ENCODE measurements at places on chromosomes 5 and 9.

GRCh38 chr9:2859776-2860379, 16.0 kb upstream of the PUM3 start:
- DNase-seq: peak; percentile 19

DNA sequence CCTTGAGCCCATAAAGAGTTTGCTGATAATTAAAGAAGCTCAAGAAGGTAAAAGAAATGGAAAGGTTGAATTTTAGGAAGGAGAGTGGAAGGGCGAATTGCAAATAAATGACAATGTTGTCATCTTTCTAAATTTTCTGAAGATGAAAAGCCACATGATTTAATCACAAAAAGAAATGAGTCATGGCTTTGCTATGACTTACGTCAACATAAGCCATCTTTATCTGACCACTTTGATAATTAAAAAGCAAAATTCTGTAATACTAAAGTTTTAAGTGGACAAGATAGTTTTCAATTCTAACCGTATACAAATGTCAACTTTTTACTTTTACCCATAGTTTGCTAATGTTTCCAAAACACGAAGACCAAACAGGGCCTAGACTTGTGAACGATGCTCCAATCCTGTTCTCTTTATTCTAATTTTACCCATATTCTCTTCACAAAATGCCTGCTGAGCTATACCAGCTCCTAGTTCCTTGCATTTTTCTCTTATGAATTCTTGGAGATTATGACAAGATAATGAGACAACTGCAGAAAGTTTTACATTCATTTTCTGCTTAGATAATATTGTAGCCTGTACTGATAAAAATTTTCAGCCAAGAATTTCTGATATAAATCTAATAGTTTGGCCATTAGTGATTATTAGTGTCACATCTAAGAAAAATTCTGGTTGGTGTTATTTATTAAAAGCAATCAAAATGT, 21.8 kb upstream of the PRUNE2 start:
- no peak for DNase-seq

DNA sequence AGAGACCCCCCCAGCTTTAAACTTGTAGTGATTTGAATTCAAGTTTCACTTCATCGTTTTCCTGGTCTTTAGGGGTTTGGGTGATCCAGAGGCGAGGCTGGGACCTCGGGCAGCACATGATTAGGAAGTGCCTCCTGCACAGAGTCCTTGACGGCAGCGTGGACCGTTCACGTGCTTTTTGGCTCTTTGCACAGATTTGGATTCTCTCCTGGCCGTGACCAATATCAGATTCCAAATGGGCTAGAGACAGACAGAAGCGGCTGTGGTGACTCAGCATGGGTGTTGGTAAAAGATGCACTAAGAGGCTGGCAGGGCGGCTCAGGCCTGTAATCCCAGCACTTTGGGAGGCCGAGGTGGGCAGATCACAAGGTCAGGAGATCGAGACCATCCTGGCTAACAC, 117.2 kb upstream of the CACNA1B start:
- no peak for DNase-seq

- DNase-seq: no peak
These were observed 22.0 kb upstream of the TIFAB start for GRCh38 chr5:135473956-135474670.

DNA sequence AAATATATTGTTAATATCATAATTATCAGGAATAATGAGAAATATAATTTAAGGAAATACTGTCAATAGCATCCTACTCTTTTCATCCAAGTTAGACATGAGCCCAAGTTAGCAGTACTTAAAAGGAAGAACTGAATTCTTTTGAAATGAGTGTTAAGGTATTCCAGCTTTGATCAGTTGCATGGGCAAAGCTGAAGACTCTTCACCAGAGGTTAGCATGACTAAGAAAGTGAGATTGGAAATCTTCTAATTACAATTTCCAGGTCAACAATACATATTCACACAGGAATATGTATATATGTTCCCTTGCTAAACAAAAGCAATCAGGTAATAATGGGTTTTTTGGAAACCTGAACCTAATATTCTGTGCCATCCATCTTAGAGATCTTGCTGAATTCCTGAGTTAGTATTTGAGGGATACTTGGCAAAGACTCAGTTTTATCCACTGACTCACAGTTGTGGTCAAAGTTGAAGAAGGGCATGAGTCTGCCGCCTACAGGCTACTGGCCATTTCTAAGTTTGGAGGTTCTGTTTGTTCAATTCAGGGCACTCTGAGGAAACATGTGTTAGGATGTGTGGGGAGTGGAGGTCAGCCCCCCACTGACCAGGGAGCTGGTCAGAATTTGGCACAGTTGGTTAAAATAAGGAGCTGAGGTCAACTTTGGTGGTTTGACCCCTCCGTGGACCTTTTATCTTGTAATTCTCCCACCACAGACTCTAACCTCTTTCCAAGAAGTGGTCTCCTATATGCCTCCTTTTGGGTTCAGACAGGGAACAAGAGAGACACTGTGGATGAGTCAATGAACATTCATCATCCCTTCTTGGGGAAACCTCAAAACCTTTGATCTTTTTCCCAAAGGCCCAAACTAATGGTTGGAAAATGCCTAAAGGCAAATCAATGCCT, 118.3 kb downstream of the PIK3R1 start:
- DNase-seq: no peak

DNA sequence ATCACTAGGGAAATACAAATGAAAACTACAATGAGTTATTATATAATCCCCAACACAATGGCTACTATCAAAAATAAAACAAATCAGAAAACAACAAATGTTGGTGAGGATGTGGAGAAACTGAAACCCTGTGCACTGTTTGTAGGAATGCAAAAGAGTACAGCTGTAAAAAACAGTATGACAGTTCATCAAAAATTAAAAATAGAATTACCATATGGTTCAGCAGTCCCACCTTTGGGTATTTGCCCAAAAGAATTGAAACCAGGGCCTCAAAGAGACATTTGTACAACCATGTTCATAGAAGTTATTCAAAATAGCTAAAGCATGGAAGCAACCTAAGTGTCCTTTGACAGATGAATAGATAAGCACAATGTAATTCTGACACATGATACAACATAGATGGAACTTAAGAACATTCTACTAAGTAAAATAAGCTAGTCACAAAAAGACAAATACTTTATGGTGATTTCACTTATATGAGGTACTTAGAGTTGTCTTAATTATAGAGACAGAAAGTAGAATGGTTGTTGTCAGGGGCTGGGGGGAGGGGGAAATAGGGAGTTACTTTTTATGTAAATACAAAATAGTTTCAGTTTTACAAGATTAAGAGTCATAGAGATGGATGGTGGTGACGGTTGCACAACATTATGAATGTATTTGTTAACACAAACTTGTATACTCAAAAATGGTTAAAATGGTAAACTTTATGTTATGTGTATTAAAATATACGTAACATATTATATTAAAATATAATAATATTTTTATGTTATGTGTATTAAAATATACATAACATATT, 102.8 kb downstream of the KCTD16 start:
- no peak for DNase-seq

DNA sequence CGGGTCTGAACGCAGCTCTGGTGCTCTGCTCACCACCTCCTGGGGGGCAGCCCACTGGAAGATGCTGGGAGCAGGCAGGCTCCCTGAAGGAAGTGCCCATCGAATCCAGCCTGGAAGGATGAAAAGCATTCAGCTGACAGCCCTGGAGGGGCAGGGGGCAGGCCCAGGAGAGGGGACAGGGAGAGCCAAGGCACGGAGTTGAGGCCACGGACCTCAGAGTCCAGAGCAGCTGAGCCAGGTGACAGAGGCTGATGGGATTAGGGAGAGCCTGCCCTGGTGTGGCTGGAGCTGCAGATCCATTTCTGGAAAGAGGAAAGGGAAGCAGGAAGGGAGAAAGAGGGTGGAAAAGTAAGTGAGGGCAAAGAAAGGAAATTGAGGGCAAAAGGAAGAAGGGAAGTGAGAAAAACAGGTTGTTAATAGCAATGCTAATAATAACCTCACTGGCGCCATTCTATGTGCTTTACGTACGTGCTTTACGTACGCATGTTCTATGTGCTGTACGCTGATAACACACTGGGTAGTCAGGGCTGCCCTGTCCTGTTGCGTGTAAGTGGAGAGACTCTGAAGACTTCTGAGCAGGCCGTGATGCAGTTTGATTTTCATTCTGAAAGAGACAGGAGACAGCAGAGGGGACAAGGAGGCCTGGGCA, 52.6 kb downstream of the LMX1B start:
- DNase-seq: no peak

DNA sequence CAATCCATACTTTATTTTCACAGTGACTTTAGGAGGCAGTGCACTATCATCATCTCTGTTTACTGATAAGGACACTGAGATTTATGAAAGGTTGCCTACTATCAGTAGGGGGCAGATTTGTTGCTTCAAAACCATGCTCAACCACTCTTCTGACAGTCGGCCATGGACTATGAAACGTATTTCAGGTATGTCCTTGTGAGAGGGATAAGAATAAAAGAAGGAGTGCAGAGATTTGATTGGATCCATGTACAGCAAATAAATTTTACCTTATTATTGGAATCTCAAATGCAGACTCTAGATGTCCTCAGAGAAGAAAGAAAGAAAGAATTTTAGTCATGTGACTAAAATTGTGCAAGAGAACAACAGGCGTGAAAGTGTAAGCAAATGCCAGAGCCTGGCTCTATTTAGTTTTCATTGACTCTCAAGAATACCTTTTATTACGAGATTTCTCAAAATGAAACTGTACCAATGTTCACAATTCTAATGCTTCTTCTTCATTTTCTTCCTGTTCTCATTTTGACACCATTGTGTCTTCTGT, 296.6 kb upstream of the RASA1 start:
- DNase-seq: no peak

GRCh38 chr9:27487927-27488326, 36.2 kb upstream of the IFNK start:
- no peak for DNase-seq

DNA sequence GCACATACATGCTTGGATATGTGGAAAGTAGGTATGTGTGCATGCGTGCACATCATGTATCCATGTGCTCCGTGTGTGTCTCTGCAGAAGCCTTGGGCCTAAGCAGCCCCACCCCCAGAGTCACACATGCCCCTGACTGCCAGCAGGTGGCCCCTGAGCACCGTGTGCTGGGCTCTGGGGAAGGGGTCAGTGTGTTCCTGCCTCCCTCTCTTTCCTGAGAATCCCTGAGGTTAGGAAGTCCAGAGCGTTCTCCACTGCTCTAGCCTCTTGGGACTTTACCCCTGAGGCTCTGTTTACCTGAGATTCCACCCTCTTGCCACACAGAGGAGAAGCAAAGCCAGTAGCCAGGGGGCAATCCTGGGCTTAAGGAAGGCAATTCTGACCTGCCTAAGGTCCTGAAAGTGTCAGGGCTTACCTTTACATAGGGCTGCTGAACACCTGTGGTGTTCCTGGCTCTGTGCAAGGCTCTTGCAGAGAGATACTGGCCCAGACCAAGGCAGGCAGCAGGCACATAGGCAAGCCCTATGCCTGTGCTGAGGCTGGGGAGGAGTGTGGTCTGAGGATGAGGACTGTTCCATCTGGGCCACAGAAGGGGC, 207.3 kb downstream of the TMEM38B start:
- DNase-seq: no peak

- no peak for DNase-seq
These were observed 108.5 kb upstream of the OTULINL start for GRCh38 chr5:14472986-14473567.

DNA sequence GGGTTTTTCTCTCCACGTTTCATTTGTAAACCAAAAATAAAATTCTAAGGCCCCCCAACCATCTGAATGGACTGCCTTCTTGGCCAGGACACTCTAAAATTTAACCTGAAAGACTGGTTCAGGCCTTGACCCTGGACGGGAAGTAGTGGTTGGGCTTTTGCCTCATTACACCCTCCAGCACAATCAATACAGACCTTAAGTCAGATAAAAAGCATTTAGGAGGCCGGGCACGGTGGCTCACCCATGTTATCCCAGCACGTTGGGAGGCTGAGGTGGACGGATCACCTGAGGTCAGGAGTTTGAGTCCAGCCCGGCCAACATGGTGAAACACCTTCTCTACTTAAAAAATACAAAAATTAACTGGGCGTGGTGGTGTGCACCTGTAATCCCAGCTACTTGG, 91.6 kb upstream of the PPP1R26 start:
- no peak for DNase-seq

DNA sequence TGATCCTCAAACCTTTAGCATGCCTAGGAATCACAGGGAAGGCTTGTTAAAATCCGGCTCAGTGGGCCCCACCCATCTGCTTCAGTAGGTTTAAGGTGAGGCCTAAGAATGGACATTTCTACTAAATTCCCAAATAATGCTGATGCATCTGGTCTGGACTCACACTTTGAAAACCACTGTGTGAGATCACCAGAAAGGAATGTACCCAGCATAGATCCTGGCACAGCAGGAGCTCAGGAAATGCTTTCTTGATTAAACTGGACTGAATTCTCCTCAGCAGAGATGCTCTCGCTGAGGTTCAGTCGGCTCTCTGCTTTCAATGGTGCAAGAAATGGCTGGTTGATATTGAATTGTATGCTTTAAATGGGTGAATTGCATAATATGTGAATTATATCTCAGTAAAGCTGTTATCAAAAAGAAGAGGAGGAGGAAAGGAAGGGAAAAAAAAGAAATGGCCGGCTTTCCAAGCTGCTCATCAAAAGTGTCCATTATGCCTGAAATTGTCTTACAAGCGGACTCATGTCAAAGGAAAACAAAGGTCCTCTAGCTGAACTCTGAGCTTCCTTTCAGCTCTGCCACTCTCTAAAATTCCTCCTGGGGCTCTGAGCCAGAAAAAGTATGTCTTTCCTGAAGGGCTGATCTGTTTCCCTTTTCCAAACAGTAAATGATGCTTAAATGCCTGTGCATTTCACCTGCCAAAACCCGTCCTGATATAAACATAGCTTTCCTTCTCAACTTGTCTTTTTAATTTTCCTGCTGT, 77.6 kb upstream of the SAP30L start:
- no peak for DNase-seq

DNA sequence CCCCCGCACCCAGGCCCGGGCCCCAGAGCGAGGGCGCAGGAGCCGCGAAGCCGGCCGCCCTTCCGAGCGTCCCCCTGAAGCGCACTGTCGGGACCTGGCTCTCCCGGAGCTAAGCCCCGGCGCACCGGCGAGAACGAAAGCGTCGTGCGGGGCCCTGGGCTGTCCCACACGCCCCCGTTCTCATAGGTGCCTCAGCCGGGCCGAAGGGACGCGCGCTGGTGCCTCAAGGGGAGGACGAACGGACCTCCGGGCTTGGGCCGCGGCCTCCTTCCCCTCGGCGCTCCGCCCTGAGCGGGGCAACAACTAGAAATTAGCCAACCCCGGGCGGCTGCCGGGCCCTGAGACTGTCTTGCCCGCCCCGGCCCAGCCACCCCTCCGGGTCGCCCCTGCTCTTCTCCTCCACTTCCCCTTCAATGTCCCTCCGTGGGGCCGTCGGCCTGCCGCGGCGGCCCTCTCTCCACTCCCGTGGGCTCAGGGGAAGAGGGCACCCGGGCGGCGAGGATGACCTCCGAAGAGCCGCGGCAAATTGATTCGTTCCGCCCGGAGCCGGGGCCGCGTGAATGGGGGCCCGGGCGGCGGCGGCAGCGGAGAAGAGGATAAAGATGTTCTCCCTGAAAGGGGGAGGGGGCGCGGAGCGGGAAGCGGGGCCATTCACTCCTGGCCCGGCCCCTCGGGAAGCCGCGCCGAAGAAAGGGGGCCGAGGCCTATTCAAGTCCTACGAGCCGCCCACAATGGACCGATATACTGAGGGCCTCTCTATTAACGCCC, 3.5 kb upstream of the PRDM12 start:
- DNase-seq: no peak

All from stimulated activated CD8-positive, alpha-beta memory T cell treated with anti-CD3 and anti-CD28 coated beads, Interleukin-15, amount 100 ng/mL, for 48 hours (primary cell).